Stimulated activated CD4-positive, alpha-beta T cell treated with anti-CD3 and anti-CD28 coated beads, Interleukin-2, amount 100 ng/mL, for 24 hours (primary cell): ENCODE measurements at places on chromosomes 1 and 21.

- no peak for DNase-seq
These were observed 244.4 kb downstream of the AKT3 start for GRCh38 chr1:243605604-243606003.

DNA sequence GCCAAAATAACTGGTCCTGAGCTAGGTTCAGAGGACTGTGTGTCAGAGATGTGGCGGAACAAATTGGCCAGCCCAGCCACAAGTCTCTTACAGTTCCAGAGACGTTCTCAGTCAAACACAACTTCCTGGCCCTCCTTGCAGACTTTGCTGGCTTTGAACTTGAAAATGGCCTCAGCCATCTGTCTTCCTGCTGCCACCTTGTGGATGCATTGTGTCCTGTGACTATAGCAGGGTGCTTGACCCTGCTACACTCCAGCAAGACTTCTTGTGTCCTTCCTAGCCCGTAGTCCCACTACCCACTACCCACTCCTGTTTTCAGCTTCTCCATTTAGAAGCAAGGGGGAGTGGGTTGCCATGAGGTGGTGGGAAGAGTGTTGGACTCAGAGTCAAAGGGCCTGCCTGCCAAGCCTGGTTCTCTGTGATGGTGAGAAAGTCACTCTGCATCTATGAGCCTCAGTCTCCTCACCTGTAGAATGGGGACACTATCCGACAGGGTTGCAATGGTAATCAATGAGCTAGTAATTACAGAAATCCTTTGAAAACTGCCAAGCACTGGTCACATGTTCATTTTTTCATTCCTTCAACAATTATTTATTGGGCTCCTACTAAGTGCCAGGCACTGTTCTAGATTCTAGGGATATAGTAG lies 109.9 kb downstream of the IGSF21 start:
- DNase-seq, result peak; percentile 22

GRCh38 chr1:38803647-38804046 lies 55.9 kb downstream of the RRAGC start:
- DNase-seq, result no peak

GRCh38 chr1:183023146-183023600 lies at the start of gene LAMC1:
LAMC1 (plus strand) TSS chr1:183023420; CDS start chr1:183023717, 297 bp downstream.
- peak; percentile 28 for DNase-seq

- DNase-seq, result no peak
These were observed 18.4 kb downstream of the JUN start for GRCh38 chr1:58765441-58765840.

GRCh38 chr1:34199927-34200326 lies 23.2 kb downstream of the C1orf94 start:
- no peak for DNase-seq

DNA sequence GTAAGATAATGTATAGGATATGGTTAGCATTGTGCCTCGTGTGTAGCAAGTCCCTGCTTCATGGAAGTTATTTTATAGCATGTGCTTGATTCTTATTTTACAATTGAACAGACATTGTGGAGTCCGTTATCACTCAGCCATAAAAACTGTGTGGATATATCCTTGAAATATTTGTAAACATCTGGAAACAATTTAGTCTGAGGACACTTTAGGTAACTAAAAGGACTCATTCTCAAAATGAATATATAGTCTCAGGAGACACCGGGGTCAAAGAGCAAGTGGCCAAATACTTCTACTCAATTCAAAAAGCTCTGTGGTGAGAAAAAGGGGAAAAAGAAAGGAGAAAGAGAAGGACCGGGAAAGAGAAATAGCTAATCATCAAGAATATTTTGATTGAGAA lies 23.7 kb downstream of the PRRX1 start:
- DNase-seq, result no peak

GRCh38 chr1:197320991-197321531 lies 53.0 kb downstream of the CRB1 start:
- DNase-seq, result no peak

- DNase-seq, result peak; percentile 85
These were observed 23.2 kb upstream of the ZNF648 start for GRCh38 chr1:182084487-182085316.

- no peak for DNase-seq
These were observed 83.5 kb downstream of the SPATA46 start for GRCh38 chr1:162293073-162293692.

GRCh38 chr1:25197982-25198662 lies 34.2 kb downstream of the SYF2 start:
- DNase-seq, result no peak

DNA sequence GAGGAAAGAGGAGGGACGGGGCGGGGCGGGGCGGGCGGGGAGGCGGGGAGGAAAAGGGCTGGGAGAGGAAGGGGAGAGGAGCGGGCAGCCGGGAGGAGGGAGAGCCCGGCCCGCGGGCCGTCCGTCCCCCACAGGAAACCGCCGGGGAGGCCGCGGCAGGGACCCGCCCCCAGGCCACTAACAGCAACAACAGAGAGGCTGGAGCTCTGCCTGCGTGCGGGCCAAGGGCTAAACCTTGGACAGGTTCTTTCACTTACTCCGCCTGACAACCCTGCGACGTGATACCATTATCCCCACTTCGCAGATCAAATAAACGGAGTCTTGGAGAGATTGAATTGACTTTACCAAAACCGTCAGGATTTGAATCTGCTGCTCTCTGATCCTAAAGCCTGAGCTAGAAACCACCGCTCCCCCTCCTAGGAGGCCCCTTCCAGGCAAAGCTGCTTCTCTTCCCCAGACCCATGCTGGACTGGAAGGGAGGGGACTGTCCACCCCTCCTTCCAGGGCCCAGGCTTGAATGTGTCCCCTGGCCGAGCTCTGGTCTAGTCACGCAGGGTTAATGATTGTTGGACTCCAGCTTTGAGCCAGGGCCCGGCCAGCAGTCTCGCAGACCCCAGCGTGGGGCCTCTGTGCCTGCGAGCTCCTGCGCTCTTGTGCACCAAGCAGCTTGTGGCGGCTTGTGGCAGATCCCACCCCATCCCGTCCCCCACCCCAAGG lies at the start of gene EVA1B:
EVA1B (minus strand) TSS at position 10 of the 717 bp plus-strand sequence. CDS start 608 bp downstream, outside the sequence.
- no peak for DNase-seq

- DNase-seq, result no peak
These were observed 85.6 kb downstream of the PAX7 start for GRCh38 chr1:18716112-18716784.

DNA sequence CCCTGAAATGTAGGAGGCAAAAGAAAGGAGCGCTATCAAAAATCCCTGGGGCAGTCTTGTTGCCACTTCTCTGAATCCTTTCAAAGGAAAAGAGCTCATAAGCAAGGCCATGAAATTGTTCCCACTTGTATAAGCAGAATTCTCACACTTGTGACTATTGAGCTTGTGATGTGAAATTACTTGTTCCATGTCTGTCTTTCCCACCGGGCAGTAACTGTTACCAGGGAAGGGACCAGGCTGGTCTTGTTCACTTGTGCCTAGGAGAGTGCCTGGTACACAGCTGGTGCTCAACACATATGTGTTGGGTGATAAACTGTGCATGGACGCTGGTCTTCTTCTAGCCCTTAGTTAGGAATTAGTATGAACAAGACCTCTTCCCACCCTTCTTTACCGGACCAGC lies 150.6 kb downstream of the CDC7 start:
- DNase-seq, result no peak

GRCh38 chr1:234659538-234659937 lies 49.6 kb upstream of the IRF2BP2 start:
- DNase-seq, result no peak

DNA sequence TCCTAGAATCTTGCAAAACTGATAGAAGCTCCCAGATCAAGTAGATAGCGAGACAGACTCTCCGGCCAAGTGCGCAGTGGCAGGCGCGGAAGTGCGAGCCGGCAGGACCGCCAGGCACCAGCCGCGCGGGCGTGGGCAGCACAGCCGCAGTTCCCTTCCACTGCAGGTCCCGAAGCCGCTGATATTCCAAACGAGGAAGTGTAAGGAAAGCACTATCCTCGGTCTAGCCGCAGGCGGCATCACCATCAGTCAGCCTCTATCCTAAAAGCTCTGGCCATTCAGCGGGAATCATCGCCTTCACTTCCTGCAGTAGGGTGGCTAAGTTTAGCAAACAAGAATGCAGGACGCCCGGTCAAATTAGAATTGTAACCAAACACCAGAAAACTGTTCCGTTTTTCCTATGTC lies 710 bp downstream of the GLRX2 start:
- DNase-seq, result peak; percentile 40

DNA sequence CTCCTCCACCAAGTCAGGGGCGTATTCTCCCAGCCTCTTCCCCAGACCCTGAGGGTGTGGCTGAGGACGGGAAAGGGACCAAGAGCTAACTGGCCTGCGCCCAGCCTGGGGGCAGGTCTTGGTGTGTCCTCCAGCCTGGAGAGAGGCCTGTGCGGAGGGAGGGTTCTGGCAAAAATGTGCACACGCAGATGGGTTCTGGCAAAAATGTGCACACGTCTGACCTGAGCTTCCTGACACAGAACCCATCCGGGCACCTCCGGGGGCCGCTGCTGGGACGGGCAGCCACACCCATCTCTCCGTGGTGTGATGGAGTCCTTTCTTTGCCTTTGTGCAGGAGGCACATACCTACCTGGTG lies 23.1 kb upstream of the PKP1 start:
- DNase-seq, result no peak

- DNase-seq, result peak; percentile 20
These were observed 1.5 kb downstream of the ZNF684 start for GRCh38 chr1:40532844-40533424.

DNA sequence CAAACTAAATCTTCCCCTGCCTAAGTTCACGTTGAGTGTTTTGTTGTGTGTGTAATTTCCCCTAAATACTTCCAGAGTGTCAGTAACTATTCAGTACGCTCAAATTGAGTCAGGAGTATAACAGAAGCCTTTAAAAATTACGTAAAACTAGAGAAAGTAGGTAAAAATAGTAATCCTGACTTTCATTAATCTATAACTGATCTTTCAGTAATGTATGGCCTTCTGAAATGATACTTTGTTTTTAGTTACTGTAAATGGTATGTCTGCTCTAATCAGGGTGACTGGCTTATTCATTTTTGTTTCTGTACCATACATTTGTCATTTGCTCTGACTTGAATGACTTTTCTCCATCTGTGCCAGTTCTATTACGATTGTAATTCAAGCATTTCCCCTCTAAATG lies 29.4 kb downstream of the MIER1 start:
- DNase-seq, result no peak

DNA sequence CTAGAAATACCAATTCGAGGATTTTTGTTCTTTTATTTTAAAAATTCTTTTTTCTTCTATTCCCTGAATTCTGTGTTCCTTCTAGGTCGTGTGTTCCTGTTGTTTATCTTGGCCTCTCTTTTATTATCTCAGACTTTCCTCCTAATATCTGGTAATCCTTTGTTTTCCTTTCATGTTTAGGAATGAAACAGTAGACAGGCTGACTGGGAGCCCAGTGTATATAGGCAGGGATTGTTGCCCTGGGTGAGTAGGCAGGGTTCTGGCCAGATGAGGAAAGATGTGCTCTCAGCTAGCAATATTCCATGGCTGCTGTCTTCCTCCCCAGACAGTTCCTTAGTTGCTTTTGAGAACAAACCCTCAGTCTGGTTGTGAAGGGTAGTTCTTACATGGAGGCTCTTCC lies 161.8 kb upstream of the PDE4B start:
- DNase-seq, result no peak

GRCh38 chr1:221069178-221069903 lies 190.1 kb downstream of the HLX start:
- no peak for DNase-seq

- no peak for DNase-seq
These were observed 36.9 kb upstream of the PADI2 start for GRCh38 chr1:17156108-17156507.

DNA sequence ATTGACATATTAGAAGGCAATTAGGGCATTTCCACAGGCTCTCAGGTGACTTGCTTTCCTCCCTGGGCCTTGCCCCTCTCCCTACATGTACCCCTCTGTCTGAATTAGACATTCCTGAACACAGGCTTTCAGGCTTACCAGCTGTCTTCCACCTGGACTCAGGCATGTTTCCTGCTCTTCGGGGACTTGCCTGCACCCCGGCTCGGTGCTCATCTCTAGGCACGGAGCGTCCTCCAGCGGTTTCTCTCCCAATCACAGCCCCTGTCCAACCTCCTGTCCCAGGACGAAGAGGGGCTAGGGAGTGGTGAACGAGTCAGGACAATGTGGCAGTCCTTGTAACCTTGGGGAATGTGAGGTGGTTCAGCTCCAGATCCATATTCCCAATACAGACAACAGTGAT lies 4.2 kb downstream of the PROK1 start:
- DNase-seq, result no peak

DNA sequence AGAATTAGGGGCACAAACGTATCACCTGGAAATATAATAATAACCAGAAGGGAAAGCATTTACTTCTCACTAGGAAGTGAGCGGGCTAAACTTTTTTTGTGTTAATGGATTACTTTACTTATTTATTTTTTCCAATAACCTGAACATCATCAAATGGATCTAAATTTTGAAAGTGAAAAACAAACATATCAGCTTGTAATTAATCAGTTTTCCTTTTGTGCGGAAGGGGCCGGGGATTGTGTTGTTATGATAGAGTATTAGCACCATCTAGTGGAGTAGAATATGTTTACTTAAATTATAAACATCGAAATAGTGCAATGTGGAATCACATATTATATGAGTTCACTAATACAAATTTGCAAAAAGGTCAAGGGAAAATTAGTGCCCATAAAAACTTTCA lies 9.0 kb downstream of the CFH start:
- no peak for DNase-seq

GRCh38 chr1:15657021-15657420 lies 27.1 kb upstream of the PLEKHM2 start:
- no peak for DNase-seq

DNA sequence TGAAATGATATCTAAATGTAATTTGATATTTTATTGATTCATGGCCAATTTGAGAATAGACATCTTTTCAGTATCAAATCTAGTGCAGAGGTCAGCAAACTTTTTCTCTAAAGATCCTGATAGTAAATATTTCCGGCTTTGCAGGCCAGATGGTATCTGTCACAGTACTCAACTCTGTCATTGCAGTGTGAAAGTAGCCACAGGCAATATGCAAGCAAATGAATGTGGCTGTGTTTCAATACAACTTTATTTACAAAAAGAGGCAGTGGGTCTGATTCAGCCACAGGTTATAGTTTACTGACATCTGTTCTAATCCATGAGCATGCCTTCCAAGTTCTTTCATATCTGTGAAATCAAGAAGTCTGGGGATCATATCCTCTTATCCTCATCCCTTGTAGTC lies 221.2 kb downstream of the PRDM2 start:
- no peak for DNase-seq

DNA sequence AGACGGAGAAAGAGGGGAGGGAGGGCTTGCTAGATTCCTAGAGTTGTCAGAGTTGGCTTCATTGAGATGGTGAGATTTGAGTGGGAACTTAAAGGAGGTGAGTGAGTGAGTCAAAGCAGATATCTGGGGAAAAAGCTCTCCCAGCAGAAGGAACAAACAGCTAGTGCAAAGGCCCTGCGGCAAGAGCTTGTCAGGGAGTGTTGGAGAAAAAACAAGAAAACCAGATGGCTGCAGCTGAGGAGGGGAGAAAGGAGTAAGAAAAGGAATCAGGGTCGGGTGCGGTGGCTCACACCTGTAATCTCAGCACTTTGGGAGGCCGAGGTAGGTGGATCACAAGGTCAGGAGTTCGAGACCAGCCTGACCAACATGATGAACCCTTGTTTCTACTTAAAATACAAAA lies 40.3 kb upstream of the SPOCD1 start:
- DNase-seq, result no peak
